ENCODE measurements at places on chromosomes 2 and 18.

DNA sequence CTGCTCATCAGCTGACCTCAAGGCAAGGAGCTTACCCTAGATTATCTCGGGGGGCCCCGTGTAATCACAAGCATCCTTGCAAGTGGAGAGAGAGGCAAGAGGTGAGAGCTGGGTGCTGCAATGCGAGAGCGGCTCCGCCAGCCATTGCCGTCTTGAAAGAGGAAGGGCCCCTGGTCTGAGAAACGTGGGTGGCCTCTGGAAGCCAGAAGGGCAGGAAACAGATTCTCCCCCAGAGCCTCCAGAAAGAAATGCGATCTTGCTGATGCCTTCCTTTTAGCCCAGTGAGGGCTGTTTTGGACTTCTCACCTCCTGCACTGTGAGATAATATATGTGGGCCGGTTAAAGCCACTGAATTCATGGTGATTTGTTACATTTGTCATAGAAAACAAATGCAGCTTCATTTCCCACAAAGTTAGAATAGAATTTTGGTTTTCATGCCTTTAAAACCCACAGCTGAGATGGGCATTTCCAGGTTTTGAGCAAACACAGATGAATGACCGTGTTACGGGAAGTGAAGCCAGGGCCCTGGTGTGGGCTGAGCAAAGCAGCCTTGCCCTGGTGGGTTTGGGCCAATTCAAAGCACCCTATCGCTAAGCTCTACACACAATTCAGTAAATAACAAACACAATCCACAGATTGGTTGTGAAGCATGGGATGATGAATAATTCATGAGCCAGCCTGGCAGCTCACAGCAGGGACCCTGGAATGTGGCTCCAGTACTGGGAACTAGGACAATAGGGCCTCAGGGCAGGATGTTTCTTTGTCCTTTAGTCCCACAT, 319.9 kb upstream of the HS6ST1 start:
- no peak for DNase-seq

DNA sequence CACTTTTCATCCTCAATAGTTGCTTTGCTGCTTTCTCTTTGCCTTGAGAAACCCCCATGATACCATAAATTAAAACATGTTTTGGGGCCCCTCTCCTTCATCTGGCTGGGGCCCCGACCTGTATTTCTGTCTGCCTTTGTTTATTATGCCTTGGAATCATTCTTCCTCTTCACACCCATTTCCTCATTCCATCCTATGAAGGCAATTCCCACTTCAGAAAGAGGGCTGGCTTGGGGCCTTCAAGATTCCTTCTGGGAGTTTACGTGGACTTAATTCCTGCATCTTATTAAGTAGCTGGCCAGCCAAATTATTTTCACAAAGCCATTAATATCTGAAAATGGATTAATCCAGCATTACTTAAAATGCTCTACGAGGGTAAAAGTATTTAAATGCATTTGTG, 6.8 kb upstream of the LRRTM1 start:
- no peak for DNase-seq

DNA sequence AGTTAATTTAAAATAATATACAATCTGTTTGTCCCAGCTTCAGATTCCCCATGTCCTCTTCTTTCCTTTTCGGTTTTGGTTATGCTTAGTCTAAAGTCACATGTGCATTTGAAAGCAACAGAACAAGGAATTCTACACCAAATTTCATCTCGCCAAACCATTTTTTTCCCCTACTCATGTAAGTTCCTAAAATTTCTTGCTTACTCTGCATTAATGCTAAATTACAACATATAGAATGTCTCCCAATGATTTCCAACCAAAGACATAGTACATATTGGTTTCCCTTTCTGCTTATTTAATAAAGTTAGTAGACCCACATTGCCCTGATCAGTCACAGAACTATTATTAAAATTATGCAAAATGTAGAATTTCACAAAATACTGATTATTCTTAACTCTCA, 212.3 kb downstream of the ARHGAP15 start:
- DNase-seq: no peak

DNA sequence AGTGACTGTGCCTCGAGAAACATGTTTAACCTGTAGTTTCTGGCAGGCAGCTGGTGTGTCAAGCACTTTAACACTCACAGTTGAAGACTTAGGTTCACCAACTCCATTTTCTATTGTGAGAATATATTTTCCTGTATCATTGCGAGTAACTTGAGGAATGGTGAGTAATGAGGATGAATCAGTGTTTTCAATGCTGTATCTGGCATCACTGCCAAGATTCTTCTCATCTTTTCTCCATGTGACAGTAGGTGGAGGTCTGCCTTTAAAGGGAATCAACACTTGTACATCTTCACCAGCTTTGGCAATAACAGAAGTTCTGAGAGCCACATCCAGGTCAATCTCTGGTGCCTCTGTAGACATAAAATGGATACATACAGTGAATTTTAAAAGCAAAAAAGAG, 72.8 kb downstream of the PLEKHA3 start:
- DNase-seq: peak; percentile 22

- no peak for DNase-seq
These were observed 494.2 kb downstream of the TSN start for GRCh38 chr2:122249673-122250072.

- DNase-seq: no peak
These were observed 19.7 kb downstream of the EIF5B start for GRCh38 chr2:99356853-99357252.

GRCh38 chr2:207044379-207045362, 105.4 kb downstream of the CPO start:
- DNase-seq: no peak

GRCh38 chr2:61770746-61771145, 83.1 kb downstream of the FAM161A start:
- no peak for DNase-seq
